GM19239 (cell line): ENCODE measurements at places on chromosomes 13 and 19.
A peak's percentile ranks its signal among the peaks of the same experiment; 100 is the strongest.

DNA sequence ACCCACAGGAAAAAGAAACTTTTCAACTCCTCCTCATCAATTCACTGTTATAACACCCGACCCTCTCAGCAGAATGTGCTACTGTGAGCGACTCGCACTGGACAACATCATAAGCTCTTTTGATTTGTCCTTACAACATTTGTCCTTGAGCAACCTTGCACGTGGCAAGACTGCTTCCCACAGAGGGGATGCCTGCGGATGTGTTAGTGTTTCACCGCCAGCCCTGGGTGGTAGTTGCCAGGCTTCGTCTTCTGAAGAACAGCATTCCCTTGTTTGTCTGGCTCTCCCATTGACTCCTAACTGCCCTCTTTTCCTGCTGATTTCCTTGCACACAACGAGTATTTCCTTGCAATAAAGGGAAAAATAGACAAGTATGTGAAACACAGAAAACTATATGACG is 111.4 kb upstream of the SLC7A1 start:
- DNase-seq, result no peak

DNA sequence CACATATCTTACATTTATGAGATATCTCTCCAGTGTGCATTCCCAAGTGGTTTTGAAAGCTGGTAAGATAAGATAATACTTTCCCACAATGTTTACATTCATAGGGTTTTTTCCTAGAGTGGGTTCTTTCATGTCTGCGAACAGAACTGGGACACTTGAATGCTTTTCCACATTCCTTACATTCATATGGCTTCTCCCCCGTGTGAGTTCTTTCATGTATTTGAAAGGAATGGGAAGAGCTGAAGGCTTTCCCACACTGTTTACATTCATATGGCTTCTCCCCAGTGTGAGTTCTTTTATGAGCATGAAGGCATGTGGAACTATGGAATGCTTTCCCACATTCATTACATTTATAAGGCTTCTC is 19.7 kb downstream of the ZNF433 start:
- DNase-seq, result no peak

DNA sequence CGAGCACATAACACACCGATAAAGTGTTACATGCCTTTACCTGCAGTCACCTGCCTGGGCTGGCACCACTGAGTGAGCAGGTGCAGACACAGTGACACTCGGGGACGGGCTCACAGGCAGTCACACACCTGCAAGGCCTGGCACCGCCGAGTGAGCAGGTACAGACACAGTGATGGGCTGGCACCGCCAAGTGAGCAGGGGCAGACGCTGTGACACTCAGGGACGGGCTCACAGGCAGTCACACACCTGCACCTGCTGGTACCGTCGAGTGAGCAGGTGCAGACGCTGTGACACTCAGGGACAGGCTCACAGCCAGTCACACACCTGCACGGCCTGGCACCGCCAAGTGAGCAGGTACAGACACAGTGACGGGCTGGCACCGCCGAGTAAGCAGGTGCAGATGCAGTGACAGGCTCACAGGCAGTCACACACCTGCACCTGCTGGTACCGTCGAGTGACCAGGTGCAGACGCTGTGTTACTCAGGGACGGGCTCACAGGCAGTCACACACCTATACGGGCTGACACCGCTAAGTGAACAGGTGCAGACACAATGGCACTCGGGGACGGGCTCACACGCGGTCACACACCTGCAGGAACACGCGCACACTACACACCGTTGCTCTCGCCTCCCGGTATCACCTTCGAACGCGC is 470 bp downstream of the ZNF835 start:
- DNase-seq, result no peak

DNA sequence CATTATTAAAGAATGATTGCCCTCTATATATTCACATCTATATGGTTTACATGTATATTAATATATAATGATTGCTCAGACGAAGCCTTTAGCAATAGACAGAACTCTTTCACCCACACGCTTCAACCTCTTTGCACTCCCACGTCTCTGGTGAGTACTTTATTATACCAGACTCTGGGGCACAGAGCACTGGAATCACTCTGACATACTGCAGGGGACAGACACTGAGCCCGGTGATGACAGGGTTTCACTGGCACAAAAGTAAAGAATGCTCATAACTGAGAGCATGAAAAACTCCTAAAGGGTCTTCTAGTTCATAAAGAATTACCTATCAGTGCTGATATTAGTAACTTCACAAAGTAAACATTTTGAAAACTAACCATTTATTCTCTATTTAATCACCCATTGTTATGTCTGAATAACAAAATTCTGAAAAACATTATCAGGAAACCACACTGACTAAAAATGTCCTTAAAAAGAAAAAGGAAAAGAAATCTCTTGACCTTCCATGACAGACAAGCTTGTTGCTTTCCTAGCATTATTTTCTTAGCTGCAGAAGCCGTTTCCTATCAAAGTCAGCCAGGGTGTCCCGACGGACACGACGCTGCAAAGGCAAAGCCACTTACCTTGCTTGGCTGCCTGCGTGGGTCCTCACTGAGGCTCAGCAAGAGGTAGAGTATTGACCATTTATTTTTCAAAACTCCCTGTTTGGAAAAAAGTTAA is 29.1 kb downstream of the TUBGCP3 start:
- DNase-seq, result no peak

- DNase-seq, result peak; percentile 68
Measured at GRCh38 chr19:46513461-46514236, 18.0 kb upstream of the PNMA8B start.

- no peak for DNase-seq
Measured at GRCh38 chr13:49098771-49099512, 121.2 kb upstream of the MLNR start.
